ENCODE measurements at places on chromosomes 16 and 17.

- DNase-seq: no peak
Observed at GRCh38 chr16:27598931-27599565, 49.1 kb downstream of the KATNIP start.

DNA sequence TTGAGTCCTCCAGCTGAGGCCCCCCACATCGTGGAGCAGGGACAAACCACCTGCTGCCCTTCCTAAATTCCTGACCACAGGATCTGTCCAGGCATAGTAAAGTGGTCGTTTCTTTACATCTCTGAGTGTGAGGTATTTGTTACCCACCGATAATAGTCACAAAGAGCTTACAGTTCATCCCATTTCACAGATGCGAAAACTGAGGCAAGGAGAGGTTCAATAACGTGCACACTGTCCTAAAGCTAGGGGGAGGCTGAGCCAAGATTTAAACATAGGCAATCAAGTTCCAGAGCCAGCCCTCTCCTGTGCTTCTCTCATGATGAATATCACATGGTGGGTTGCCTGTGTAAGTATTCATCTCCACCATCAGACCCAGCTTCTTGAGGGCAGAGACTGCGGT is 135.4 kb downstream of the CCT6B start:
- DNase-seq: no peak

DNA sequence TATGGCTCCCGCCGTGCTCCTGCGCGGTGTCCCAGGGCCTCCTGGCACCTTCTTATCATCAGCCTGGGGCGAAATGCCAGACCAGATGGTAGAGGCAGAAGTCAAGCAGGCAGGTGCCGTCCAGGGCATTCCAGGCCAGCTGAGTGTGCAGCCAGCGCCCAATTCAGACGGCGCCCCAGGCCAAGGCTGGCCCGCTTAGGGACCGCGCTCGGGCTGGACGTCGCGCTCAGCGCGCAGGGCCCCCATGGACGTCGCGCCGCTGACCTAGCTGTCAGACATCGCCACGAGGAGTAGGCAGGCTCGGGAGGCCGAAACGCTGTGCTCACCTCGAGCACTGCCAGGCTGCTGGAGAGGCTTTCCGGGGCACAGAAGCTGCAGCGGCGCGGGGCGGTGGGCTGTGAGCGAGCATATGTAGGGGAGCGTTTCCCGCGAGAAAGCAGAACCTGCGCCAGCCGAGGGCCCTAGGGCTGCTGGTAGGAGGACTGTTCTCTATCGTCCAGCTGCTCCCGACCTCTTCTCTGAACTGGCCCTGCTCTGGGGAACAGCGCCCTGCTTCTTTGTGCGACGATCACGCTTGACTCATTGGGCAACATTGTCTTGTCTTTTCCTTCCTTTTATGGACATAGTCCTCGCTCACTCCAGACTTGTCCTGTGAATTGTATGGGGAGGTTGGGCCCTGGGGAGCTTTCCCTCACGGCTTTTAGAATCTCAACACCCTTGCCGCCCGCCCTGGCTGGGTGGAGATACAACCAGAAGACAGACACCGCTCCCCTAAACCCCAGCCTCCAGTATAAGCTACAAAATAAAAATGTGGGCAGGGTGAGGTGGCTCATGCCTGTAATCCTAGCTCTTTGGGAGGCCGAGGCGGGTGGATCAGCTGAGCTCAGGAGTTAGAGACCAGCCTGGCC is 8.4 kb upstream of the CA4 start:
- DNase-seq: no peak

- DNase-seq: no peak
Observed at GRCh38 chr17:48261297-48261880, 153.8 kb downstream of the SNX11 start.

GRCh38 chr16:88811769-88812512 is at the start of gene APRT:
Gene APRT (minus strand): TSS chr16:88811928. CDS start chr16:88811899, 29 bp downstream.
- DNase-seq: peak; percentile 89

- no peak for DNase-seq
Observed at GRCh38 chr17:31415004-31415454, 23.6 kb downstream of the RAB11FIP4 start.

- no peak for DNase-seq
Observed at GRCh38 chr17:79621151-79621943, 10.5 kb upstream of the RBFOX3 start.

GRCh38 chr17:45648642-45649041 is 135.5 kb upstream of the CRHR1 start:
- no peak for DNase-seq

- no peak for DNase-seq
Observed at GRCh38 chr17:79137789-79138165, 63.2 kb downstream of the ENGASE start.

- DNase-seq: no peak
Observed at GRCh38 chr17:67027031-67027628, 17.2 kb upstream of the CACNG1 start.

DNA sequence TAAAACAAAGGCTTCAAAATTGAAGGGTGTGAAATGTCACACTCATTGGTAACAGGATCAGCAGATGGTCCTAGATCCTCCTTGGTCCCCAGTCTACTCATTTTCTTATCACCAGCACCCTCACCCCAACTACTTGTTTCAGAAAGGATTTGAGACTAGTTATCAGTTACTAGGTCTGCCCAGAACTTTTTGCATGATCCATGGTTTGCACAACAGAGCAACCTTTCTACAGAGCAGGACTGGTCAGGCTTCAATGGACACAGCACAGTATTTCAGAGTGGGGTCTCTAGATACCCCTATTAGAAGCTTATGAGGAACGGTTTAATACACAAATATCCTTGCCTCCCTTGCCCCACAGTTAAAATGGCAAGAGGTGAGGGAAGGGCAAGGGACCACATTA is 25.6 kb downstream of the TTC19 start:
- DNase-seq: no peak

- no peak for DNase-seq
Observed at GRCh38 chr17:19656851-19657581, 8.5 kb downstream of the ALDH3A2 start.

DNA sequence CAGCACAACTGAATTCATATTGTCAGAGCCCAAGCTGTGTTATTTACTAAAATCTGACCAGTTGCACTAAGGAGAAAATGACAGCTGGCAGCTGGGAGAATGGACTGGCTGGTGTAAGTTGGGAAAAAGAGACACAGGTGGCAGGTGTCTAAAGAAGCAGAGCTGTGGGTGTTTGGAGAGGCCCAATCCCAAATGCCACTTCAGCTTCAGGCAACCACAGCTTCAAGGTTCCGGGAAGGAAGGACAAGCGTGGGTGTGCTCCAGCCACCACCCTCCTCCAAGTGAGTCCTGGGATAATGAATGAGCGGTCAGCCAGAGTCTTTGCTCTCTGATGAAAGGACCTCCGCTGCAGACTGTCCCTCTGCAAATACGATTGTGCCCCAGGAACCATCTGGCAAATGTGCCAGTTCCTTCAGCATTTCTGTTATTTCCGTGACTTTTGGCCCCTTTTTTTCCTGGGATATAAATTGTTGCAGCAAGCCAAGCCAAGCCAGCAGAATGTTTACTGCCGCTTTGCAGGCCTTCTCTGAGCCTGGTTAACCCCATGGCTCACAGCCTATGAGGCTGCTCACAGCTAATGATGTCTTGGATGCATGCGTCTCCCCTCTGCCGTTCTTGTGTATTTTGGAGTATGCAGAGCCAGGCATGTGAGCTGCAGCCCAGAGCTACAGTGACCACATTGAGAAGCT is 9.5 kb upstream of the RHBDL3 start:
- DNase-seq: no peak

DNA sequence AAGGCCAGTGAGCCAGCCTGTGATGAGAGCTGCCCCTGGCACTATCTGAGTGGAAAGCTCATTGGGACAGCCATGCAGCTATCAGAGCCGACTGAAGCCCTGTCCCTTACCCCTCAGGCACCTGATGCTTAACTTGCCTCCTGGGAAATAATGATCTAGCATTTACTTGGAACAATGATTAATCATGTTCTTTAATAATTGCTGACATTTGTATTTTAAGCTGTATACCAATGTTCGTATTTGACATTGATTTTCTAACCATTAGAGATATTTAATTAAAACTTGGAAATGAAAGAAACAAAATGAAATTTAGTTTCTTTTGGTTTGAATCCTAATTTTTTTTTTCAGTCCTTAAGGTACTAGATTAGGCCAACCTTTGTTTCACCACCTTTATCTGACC is 10.5 kb downstream of the PDP2 start:
- no peak for DNase-seq

DNA sequence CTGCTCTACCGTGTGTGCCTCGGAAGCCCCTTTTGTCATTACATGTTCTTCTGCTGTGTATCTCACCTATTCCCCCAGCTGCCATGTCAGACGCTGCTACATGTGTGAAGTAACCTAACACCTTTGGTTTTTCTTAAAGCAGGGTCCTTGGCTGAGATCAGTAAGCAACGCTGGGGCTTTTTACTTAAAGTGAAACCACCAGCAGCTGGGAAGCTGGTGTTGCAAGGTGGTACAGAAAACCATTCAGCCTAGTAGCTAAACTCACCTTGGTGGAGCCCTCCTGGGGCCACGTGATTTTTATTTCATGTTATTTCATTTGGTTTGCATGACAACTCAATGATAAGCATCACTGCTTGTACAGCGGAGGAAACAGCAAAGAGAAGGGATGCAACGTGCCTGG is 62.6 kb downstream of the PLCG2 start:
- no peak for DNase-seq

GRCh38 chr16:85988723-85989313 is 89.9 kb downstream of the IRF8 start:
- no peak for DNase-seq

- DNase-seq: no peak
Observed at GRCh38 chr16:50626868-50627267, 54.2 kb downstream of the SNX20 start.

GRCh38 chr16:65888201-65888600 is 478.3 kb upstream of the CDH5 start:
- no peak for DNase-seq

DNA sequence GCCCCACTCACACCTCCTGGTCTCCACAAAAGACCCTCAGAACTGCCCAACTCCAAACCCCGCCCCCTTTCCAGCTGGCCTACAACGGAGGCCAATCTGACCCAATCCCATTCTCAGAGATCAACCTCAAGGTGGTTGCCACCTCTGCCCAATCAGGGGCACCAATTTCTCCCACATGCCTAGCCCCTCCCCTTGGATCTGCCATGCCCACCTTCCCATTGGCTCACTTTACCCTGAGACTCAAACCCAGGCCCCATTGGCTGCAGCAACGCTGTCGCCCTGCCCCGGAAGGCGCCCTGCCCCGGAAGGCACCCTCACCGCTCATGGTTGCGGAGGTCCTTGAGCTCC is 10.6 kb downstream of the ZNF668 start:
- DNase-seq: no peak

- no peak for DNase-seq
Observed at GRCh38 chr16:56862776-56863175, 2.2 kb upstream of the SLC12A3 start.

- DNase-seq: no peak
Observed at GRCh38 chr17:40157973-40158372, 17.6 kb downstream of the CASC3 start.

GRCh38 chr16:85670840-85671239 is 17.9 kb downstream of the GINS2 start:
- DNase-seq: no peak

DNA sequence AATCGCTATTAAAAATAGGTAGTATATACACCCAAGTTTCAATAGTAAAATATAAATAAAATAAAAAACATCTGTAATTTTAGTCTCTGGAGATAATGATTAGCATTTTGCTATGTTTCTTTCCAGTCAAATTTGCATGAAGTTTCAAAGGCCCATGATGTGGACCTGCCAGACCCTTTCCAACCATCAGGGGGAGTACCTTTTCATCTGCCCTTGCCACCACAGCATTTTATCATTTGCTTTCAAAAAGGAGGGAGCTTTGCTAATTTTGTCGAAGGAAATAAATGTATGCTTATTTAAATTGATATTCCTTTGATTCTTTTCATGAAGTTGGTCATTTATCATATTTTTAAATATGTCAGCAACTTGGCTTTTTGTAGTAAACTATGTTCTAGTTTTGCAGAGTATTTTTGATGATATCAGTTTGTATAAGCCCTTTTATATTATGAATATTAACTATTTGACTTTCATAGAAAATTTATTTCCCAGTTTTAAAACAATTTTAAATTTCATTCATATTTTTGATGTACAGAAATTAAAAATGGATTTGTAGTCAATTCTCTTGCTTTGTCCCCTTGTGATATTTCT is 115.2 kb upstream of the NETO2 start:
- no peak for DNase-seq

DNA sequence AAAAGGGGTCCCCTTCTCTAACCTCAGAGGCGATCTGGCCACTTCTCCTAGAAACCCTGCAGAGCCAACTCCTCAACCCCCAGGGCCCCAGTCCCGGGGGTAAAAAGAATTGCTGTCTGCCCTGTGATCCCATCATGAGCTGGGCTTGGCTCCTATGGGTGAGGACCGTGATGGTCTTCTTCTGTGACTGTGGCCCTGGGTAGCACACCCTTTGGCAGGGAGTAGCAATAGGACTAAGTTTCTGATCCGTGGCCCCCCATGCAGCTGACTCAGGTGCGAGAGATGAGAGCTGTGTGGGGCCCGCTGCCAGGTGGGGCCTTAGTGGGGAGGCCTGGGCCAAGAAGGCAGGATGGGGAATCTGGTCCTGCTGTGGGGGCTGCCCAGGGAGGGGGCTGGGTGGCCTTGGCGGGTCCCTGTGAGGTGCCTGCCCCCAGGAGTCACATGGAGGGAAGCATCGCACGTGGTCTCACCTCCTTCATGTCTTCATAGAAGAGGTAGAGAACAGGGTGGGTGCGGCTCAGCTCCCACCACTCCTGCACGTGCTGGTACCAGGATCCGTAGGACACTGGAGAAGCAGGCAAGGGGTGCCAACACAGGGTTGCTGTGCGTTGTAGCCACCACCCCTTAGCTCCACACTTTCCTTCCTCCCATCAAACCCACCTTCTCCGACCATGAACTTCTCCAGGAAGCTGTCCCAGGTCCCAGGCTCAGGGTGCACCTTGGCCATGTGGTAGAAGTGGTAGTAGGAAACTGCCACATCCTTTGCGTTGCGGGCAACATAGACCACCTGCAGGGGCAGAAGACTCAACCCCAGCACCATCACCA is 3.3 kb downstream of the SULT1A1 start:
- DNase-seq: no peak

DNA sequence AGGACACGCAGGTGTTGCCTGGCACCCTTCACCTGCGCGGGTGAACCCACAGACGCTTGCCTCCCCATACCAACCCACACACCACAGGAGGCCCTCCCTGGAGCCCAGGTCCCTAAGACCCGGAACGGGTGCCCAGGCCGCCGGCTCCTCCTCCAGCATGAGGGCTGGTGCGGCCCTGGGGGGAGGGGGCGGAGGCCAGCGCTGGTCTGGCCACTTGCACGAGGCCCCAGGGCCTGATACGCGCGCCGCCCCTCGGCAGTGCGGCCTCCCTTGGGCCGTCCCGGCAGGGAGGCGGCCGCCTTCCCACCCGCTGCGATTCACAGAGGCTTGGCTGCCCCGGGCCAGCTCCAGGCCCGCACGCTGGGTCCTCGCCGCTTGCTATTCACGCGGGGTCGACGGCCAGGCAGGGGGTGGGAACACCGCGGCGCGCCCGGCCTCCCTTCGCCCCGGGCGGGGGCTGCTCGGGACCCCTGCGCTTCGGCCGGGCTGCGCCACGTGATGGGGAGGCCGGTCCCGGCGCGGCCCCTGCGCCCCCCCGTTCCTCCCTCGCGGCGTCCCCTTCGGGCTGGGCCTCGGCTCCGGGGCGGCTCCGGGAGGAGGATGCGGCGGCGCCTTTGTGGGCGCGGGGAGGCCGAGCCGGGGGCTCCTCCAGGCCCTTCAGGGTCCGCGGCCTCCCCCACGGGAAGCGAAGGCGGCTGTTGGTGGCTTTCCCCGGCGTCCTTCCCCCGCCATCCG is 685 bp downstream of the FASN start:
- DNase-seq: no peak

All from hippocampal formation (tissue), 2 donors.